Stromal cell of bone marrow (primary cell): ENCODE measurements at places on chromosomes 2 and 18.

DNA sequence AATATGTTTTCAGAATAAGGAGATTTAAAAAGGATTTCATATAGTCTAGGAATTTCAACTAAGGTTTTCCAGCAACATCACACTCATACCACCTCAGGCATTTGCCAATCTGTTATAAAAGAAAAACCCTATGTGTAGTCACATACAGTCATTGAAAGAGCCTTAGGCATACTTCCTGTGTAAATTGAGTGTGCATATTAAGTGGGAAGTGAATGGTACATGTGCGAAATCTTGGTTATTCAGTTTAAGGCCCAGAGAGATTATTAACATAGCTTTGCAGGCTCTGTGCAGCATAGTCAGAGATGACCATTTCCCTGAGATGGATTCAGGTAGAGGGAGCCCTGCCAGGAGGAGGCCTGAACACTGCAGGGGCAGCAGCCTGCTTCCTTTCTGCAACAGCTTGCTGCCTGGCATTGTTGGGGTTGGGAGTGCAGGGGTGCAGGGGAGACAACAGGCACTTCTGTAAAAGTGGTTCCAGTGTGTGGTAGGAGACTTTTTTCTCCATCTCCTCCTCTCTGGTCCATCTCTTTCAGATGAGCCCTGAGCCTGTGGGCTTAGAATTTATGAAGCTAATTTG lies 100.1 kb upstream of the OSR1 start:
- DNase-seq = no peak

- no peak for DNase-seq
Measured at GRCh38 chr18:27608742-27609141, 423.6 kb upstream of the CHST9 start.

- DNase-seq = no peak
Measured at GRCh38 chr18:37640504-37640903, 74.9 kb upstream of the CELF4 start.

DNA sequence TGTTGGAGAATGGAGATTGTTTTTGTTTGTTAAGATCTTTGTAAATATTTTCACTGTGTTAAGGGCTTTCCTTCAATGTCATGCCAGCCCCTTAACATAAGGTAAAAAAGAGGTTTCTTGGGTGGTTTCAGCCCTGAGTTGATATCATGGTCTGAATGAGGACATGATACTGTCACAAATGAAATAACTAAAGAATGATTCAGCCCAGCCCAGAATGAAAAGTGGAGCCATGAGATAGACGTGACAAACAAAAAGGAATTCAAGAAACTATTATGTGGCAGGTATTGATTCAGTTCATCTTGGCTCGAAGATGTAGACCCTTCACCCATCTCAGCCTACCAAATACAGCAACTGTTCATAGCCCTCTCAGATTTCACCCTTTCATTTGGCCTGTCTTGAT lies 88.6 kb upstream of the TTN start:
- no peak for DNase-seq

DNA sequence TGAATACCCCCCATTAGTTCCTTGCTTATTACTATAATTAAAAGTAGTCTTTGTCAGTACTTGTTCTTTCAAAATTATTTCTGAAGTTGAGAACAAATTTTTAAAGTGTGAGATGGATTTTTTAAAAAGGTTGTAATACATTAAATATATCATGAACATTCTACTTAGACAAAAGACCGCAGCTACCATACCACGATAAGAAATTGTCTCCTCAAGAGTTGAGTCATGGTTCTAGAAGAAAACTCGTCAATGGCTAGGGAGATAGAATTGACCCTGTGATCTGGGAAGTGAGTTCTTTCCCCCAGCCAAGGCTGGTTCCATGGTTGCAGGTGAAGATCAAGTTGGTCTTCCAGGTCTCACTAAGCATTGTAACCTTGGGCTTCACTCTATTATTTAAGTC lies 67.8 kb upstream of the ACYP2 start:
- no peak for DNase-seq

GRCh38 chr2:230714136-230714480 lies 1.5 kb downstream of the CAB39 start:
- DNase-seq = peak; percentile 65

DNA sequence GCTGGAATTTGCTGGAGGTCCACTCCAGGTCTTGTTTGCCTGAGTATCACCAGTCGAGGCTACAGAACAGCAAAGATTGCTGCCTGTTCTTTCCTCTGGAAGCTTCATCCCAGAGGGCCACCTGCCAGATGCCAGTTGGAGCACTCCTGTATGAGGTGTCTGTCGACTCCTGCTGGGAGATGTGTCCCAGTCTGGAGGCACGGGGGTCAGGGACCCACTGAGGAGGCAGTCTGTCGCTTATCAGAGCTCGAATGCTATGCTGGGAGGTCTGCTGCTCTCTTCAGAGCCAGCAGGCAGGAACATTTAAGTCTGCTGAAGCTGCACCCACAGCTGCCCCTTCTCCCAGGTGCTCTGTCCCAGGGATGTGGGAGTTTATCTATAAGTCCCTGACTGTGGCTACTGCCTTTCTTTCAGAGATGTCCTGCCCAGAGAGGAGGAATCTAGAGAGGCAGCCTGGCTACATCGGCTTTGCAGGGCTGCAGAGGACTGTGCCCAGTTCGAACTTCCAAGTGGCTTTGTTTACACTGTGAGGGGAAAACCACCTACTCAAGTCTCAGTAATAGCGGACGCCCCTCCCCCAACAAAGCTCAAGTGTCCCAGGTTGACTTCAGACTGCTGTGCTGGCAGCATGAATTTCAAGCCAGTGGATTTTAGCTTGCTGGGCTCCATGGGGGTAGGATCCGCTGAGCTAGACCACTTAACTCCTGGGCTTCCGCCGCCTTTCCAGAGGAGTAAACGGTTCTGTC lies 301.1 kb downstream of the ERBB4 start:
- DNase-seq = no peak

GRCh38 chr2:73215254-73215653 lies 1.2 kb downstream of the SMYD5 start:
- DNase-seq = no peak

GRCh38 chr2:204541637-204542036 lies 3.6 kb upstream of the PARD3B start:
- DNase-seq = no peak

DNA sequence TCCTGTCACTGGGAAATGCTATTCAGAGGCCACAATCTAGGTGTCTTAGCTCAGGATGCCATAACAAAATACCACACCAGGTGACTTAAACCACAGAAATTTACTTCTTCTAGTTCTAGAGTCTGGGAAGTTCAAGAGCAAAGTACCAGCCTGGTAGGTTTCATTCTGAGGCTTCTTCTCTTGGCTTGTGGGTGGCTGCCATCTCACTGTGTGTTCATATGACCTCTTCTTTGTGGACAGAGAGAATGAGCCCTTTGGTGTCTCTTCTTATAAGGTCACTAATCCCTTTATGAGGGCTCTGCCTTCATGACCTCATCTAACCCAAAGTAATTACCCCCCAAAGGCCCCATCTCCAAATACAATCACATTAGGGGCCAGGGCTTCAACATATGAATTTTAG lies 57.3 kb downstream of the RHOB start:
- DNase-seq = no peak

- no peak for DNase-seq
Measured at GRCh38 chr2:150023044-150023443, 435.5 kb upstream of the MMADHC start.

DNA sequence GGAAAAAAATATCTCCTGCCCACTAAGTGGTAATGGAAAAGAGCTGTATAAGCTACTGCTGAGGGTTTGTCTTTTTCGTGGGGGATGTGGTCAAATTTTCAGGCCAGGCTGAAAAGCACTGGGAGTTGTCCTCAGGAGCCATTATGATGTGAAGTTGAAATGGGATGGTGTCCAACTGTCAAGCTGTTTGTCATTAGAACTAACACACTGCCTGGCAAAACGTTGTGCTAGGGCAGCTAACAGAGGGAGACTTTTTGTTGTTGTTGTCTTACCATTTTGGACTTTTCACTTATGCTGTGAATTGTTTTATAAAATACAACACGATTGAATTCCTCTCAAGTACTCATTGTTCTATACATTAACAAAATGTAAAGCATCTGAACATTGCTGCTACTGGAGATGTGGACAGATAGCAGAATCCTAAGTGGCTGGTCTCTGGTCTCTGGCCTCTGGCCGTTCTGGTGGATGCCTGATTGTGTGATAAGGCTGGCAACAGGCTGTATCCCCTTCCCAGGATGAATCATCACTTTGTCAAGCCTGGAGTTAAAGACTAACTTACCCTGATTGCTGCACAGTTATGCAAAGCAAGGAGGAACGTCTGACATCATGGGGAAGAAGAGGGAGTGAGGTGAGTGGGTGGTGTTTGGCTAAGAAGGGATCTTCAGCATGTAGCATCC lies 2.3 kb downstream of the MYO1B start:
- peak; percentile 88 for DNase-seq

GRCh38 chr2:16663121-16663905 lies 2.3 kb downstream of the CYRIA start:
- DNase-seq = no peak

DNA sequence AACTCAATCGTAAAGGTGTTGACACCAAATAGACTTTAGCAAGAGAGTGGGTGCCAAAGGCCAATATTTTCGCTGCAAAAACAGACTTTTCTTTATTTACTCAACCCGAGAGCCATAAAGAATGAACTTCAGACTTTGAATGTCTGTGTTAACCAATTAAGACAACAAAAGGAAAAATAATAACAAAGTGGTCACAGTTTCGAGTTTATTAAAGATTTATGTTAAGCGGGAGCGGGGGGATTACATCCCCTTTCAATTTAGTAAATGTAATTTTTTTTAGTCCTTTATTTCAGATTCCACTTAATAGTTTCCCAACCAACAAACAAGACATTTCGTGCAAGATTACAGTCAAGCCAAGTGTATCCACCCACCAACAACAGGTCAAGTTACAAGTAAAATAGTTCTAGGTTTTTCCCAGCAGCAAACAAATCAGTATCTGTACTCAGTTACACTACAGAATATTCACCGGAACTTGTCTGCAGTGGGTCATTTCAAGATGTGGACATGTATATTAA lies 9.0 kb downstream of the CDH2 start:
- DNase-seq = no peak
